T follicular helper cell (primary cell): ENCODE measurements at places on chromosomes 1 and 21.

- DNase-seq = no peak
Measured at GRCh38 chr1:18108299-18109057, 880 bp downstream of the IGSF21 start.

- no peak for DNase-seq
Measured at GRCh38 chr1:116962987-116963639, 38.4 kb upstream of the CD101 start.

DNA sequence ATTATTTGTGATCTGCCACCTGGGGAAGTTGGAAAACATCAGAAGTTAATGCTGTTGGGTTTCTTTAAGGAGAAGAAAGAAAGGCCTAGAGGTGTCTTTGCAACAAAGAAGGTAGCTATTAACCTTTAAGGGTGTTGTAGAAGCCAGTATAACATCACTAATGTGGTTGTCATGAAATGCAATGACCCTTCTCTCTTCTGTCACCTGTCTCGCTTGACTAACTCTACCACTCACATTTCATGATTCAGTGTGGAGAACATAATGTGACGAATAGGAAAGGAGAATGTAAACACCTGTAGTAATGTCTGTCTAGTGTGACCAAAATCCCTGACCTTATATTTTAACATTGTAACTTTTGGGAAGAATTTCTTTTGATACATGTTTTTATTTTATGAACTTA is 211.7 kb upstream of the UBE2U start:
- no peak for DNase-seq

GRCh38 chr1:43420874-43421273 is 31.2 kb downstream of the SZT2 start:
- no peak for DNase-seq

GRCh38 chr1:55118651-55119329 is 79.4 kb downstream of the PCSK9 start:
- no peak for DNase-seq

DNA sequence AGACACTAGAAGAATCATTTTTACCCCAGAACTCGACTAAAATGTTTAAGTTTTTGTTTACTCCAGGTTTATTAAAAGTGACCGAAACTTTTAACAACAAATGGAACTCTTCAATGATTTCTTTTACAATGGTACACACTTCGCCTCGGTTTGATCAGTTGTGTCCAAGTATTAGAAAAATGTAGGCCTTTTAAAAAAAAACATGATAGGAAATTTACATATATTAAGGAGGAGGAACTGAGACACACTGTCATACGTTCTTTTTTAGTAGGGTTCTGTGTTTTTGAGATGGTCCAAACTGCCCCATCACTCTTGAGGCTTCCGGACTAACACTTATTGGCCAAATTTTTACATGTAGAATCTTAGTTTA is 1.3 kb downstream of the PRDM2 start:
- no peak for DNase-seq

- peak; percentile 24 for DNase-seq
Measured at GRCh38 chr1:1858382-1859086, 32.4 kb downstream of the GNB1 start.

DNA sequence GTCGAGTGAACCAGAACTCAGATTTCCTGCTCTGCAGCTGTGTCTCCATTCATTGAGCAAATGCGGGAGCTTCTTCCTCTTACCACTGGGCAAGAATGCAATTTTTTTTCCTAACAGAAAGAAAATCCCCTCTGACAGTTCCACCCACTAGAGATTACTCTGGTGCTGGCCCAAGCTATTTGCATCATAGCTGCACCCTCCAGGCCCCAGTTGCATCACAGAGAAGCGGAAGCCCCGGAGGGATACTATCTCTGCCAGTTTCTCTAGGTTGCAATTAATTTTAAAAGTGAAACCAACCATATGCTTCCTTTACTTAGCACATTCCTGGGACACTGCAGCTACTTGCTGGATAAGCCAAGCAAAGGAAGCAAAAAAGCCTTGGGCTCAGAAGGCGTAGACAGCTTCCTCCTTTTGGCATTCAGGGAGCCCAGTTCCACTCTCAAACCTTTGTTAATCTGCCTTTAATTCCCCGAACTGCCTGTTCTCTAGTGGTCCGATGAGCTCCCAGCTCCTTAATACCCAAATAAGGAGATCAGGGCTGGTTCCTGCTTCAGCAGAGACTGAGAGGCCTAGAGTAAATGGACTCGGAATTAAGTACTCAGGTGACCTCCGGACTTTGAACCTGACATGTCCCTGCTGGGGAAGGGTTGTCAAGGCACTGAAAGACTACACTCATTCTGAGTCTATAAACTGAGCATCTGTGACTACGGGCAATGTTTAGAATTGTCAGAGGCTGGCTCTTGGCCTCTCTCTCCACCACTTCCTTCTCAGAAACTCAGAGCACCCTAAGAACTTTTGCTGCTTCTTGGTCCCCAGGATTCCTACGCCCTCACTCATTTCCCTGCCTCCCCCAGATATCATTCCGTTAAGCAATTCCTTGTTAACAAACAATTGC is 72.5 kb upstream of the TNFSF18 start:
- DNase-seq = no peak

GRCh38 chr1:193338194-193338593 is 151.8 kb upstream of the B3GALT2 start:
- DNase-seq = no peak

DNA sequence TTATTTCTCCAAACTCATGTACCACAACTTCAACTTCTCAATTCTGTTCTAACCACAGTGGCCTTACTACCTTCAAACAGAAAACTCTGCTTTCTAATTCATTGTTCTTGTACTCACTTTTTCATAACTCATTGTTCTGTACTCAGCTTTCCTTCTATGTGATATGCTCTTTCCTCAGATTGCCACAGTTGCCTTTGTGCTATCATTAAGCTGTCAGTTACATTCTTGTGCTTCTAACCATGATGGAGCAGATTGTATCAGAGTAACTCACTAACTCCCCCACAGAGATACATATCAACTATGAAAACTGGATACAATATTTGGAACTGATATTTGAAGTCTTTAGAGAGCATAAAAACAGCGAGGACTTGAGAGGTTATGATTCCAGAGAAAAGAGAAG is 1213.7 kb downstream of the KCNT2 start:
- DNase-seq = no peak

- no peak for DNase-seq
Measured at GRCh38 chr1:201399352-201400126, 415 bp upstream of the LAD1 start.

DNA sequence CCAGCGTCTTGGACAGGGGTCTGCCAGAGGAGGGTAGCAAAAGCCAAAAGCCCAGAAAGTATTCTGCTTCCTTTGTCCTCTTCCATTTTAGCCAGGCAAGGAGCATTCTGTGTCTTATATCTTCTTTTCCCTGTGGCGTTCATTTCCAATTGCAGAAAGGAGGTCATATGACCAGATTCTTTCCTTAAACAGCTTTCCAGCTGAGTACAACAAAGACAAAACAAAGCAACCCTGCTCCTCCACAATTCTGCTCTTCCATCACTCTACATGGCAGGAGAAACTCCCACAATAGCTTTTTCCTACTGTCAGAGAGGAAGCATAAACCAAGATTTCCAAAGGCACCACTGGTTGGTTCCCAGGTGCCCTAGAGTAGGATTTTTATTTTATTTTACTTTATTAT is 19.7 kb downstream of the ENSA start:
- no peak for DNase-seq

GRCh38 chr1:228105996-228106799 is 2.9 kb downstream of the MRPL55 start:
- no peak for DNase-seq

GRCh38 chr1:241443561-241443960 is 76.0 kb downstream of the FH start:
- DNase-seq = no peak

- no peak for DNase-seq
Measured at GRCh38 chr1:94438692-94439276, 20.6 kb downstream of the ABCD3 start.

DNA sequence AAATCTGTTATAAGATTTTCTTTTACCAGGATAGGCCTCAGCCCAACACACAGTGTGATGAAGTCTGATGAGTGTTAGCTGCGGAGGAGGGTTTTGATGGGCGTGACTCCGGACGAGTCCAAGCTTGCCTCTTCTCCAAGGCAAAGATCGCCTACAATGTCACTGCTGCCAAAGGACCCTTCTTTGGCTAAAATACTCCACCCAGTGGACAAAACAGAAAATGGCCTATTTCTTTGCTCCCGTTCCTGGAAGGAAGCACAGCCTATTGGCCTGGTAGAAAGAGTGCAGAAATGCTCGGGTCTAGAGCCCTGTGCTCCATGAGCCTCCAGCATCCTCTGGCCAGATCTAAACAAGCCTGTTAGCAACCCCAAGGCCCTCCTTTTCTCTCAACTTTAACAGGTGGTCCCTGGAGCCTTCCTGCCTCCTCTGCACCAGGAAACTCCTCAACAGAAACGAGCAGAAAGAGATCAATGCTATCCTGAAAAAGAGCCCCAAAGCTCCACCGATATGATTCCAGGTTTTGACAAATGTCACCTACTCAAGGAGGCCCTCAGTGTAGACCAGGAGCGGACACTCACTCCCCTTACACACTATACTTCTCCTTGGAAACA is 3.4 kb upstream of the CASQ2 start:
- DNase-seq = no peak

GRCh38 chr1:198749279-198749678 is 110.4 kb downstream of the PTPRC start:
- no peak for DNase-seq

DNA sequence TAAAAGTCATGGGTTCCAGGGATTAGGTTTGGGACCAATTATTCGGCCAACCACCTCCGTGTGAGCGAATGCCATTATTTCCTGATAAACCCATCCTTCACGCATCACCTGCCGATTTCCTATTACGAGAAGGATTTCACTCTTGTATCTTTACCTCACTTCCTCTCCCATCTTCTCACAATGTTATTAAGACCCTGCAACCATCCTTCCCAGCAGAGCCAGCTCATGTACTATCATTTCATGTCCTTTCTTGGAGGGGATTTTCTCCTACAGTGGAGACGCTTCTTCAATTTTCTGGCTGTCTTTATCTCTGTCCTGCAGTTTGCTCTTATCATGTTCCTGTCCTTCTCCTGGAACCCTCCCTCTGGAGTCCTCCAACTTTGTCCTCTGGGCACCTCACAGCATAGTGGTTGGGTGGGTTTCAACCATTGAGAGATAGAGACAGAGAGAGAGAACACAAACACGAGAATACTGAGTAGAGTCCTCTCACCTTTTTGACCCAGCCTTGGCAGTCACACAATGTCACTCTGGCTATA is 192.2 kb downstream of the DYRK1A start:
- no peak for DNase-seq
